ENCODE measurements at places on chromosomes 12 and 14.

- no peak for DNase-seq
Measured at GRCh38 chr12:738712-739111, 13.7 kb upstream of the WNK1 start.

DNA sequence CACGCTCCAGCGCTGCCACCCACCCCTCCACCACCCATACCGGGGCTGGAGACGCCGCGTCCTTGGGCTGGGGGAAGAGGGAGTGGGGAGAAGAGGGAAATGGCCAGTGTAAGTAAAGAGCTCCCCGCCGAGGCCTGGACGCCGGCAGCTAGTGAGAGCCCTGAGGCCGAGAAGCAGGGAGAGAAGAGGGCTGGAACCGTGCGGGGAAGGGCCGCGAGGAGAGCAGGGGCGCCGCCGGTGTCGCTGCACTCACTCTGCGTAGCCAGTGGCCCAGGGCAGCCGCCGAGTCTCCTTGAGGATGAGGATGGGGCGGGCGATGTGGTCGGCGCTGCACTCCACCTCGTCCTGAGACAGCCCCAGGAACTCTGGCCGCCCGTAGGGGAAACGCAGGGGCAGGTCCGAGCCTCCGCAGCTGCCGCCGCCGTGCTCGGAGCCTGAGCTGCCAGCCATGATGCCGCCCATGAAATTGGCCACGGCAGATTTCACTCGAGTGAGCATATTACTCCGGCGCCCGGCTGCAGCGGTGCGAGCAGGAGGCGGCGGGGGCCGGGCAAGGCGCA, 631 bp downstream of the PPM1H start:
- no peak for DNase-seq

GRCh38 chr12:11746024-11746771, 96.7 kb downstream of the ETV6 start:
- no peak for DNase-seq

- no peak for DNase-seq
Measured at GRCh38 chr12:26297396-26298070, 102.2 kb downstream of the SSPN start.

- DNase-seq: no peak
Measured at GRCh38 chr12:65624554-65625086, 199.7 kb upstream of the HMGA2 start.

DNA sequence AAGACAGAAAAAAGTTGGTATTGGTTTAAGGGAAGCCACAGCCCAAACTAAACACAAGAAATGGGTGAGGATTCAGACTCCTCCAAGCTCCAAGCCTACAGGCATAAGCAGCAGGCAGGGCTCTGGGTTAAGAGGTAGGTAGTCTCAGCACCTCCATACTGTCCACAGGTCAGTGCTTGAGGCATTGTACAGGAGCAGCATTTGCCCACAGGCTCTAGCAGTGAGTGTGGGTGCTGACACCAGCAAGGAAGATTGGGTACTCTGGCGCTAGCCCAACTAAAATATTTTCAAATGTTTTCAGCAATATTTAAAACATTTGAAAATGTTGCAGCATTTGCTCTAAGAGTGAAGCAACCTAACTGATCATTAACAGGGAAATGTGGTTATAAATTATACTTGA, 33.1 kb downstream of the FERMT2 start:
- DNase-seq: no peak

DNA sequence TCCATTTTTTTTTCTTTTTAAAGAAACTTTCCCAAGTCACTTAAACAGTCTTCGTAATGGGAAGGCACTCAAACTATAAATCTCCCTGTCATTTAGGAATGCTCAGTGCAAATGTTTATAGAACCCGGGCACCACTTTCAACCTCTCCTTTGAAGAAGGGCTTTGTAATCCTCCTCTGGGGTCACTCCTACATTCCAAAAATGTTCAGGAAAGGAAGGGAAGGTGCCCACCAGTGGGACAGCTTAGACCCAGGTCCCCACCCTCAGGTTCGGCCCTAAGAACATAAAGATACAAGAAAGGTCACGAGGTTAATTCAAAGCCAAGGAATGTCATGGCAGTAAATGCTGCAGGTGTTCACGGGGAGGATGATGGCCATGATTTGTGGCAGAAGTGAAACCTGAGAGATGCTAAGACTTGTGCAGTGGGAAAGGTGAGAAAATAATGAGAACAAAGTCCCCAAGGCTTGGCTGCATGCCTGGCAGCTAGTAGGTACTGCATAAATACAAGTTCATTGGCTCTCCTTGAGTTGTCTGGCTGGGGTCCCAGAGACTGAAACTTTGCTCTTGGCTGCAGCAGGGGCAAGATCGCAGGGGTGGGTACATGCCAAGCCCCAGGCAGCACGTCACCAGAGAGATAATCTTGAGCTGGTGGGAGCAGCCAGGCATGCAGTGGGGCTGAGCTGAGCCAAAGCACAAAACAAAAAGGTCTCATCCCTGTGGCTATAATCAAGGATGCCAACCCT, 21.1 kb downstream of the KRT18 start:
- DNase-seq: no peak

DNA sequence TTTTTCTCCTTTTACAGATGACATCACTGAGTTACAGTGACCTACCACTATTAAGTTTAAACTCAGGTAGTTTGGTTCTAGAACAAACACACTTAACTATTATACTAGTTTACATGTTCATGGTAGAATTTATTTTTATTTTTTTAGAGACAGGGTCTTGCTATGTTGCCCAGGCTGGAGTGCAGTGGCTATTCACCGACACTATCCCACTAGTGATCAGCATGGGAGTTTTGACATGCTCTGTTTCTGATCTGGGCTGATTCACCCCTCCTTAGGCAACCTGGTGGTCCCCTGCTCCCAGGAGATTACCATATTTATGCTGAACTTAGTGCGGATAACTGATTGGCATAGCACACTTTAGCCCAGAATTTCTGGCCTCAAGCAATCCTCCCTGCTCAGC, 66.4 kb upstream of the LTA4H start:
- no peak for DNase-seq
